ENCODE measurements at places on chromosomes 7 and 10. TPM values are rescaled to one million over a fixed set of nuclear protein-coding genes. Genes with fewer than 3 reads are reported as not detected.

Gene CPVL
- 2.8 TPM for total RNA-seq

Gene VSTM2A
- 0.14 TPM for total RNA-seq

Gene VAX1
- total RNA-seq: not detected

Gene KIAA1549
- total RNA-seq: 8.0 TPM

Gene OPN1SW
- total RNA-seq: not detected

Gene TMEM270
- total RNA-seq: not detected

Gene ASIC3
- total RNA-seq: 0.60 TPM

Gene EXOC4
- 53.7 TPM for total RNA-seq

Gene TFAM
- total RNA-seq: 8.7 TPM

Gene BRAF
- total RNA-seq: 16.9 TPM

GRCh38 chr10:98483658-98484057 is 36.9 kb upstream of the HPS1 start:
- no peaks in the 10 kb centered on the region for H3K4me1 ChIP-seq
- H3K4me3 ChIP-seq: no peak overlapping the region
- H3K36me3 ChIP-seq: no peaks in the 10 kb centered on the region
- no peak overlapping the region for H3K27ac ChIP-seq

GRCh38 chr10:98244586-98244985 is 23.4 kb downstream of the LOXL4 start:
- H3K4me3 ChIP-seq: no peak overlapping the region
- no peak overlapping the region for H3K27ac ChIP-seq
- H3K36me3 ChIP-seq: no peaks in the 10 kb centered on the region

DNA sequence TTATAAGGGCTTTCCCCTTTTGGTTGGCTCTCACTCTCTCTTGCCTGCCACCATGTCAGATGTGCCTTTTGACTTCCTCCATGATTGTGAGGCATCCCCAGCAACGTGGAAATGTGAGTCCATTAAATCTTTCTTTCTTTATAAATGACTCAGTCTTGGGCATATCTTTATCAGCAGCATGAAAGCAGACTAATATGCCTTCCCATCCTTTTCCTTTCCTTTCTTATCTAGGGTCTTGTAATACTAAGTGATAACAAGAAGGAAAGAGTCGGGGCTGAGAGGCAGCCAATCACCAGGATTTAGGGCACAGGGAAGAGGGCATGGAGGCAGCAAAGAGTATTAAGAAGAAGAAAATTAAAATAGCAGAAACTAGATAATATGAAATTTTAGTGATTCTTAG is 62.0 kb upstream of the JCAD start:
- H3K4me1 ChIP-seq: no peaks in the 10 kb centered on the region
- H3K27ac ChIP-seq: no peak overlapping the region
- H3K27me3 ChIP-seq: no peaks in the 10 kb centered on the region
- H3K4me3 ChIP-seq: no peak overlapping the region

DNA sequence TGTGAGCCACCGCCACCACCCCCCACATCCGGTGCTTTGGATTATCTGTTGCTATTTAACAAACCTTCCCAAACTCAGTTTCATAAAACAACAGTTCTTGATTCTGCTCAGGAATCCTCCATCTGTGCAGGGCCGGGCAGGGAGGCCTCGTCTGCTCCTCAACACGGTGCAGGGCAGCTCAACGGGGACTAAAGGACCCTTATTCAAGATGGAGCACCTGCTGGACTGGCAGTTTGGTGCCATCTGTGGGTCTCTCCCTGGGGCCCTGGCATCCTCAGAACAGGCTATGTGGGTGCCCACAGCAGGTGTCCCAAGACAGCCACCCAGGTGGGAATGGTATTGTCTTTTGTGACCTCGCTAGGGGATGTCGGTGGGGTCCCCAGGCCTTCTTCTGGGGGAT is 31.0 kb upstream of the ELFN1 start:
- H3K36me3 ChIP-seq: no peaks in the 10 kb centered on the region
- no peak overlapping the region for H3K27ac ChIP-seq
- no peak overlapping the region for H3K4me3 ChIP-seq

DNA sequence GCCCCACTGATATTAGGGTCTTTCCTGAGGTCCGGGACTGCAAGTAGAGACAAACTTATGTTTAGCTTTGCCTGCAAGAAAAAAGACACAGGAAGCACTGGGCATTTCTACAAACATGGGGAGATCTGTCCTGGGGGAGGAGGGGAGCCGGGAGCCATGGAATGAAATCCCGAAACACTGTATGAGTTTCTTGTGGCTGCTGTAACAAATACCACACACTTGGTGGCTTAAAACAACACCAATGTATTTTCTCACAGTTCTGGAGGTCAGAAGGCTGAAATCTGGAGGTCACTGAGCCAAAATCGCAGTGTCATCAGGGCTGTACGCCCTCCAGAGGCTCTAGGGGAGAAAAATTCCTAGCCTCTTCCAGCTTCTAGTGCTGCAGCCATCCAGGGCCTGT is 114.0 kb upstream of the CHST15 start:
- H3K36me3 ChIP-seq: no peaks in the 10 kb centered on the region
- H3K4me1 ChIP-seq: no peaks in the 10 kb centered on the region
- no peak overlapping the region for H3K27ac ChIP-seq
- H3K4me3 ChIP-seq: no peak overlapping the region

DNA sequence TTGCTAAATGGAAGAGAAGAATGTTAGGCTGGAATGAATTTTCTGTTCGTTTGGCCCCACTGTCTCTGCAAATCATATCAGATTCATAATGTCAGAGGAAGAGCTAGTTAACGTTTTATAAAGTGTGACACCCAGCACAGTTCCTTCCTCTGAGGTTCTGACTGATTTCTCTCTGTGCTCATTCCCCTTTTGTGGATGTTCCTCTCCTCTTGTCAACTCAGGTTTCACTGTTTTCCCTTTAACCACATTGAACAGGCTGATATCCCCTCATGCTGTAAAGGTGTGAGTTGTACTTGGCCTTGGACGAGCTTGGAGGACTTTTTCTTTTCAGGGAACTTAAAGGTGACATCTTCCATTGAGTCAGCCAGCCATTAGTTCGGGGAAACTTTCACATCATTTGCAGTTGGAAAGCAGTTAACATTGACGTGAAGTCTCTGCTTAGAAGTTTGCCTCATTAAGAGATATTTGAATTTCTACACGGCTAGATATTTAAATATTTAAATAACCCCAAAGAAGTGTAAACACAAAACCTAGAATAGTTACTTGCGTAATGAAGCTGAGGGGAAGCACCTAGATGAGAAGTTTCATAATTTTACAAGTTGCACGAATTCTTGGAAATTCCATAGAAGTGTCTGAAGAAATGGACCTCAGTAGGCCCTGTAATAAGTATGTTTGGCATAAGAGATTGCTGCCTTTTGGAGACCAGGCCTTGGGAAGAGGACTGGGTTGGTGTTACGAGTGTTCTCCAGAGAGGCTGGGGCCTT is 101.5 kb upstream of the EGR2 start:
- H3K27me3 ChIP-seq: no peaks in the 10 kb centered on the region
- H3K4me1 ChIP-seq: no peaks in the 10 kb centered on the region
- no peak for DNase-seq
- H3K36me3 ChIP-seq: no peaks in the 10 kb centered on the region

GRCh38 chr10:75430000-75430763 is 1.2 kb upstream of the LRMDA start:
- peak overlapping the region; percentile 45 for H3K27ac ChIP-seq
- no peak overlapping the region for H3K4me3 ChIP-seq
- H3K27me3 ChIP-seq: no peaks in the 10 kb centered on the region
- peaks cover 45% of the 10 kb centered on the region for H3K4me1 ChIP-seq
- peak; percentile 91 for DNase-seq

GRCh38 chr10:34584164-34584563 is 230.9 kb downstream of the PARD3 start:
- no peaks in the 10 kb centered on the region for H3K27me3 ChIP-seq
- no peak overlapping the region for H3K27ac ChIP-seq
- no peaks in the 10 kb centered on the region for H3K36me3 ChIP-seq
- peaks cover 21% of the 10 kb centered on the region for H3K4me1 ChIP-seq
- H3K4me3 ChIP-seq: no peak overlapping the region

DNA sequence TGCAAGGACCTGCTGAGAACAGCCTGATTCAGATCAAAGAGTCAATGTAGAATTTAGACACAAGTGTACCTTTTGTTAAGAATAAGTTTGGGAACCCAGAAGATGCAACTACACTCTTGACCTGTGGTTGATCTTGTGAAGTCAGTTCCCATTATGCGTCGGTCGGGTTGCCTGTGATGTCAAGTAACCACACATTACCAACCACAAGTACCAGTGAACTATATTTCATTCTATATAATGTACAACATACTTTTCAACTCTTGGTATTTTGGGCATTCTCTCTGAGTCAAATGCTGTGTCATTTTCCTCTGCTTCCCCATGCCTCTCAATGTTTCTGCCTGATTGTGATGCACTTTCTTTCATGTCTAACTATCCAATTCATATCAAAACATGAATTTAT is 426.2 kb downstream of the ETV1 start:
- no peaks in the 10 kb centered on the region for H3K27me3 ChIP-seq
- no peaks in the 10 kb centered on the region for H3K4me1 ChIP-seq
- no peak for DNase-seq
- no peaks in the 10 kb centered on the region for H3K36me3 ChIP-seq

DNA sequence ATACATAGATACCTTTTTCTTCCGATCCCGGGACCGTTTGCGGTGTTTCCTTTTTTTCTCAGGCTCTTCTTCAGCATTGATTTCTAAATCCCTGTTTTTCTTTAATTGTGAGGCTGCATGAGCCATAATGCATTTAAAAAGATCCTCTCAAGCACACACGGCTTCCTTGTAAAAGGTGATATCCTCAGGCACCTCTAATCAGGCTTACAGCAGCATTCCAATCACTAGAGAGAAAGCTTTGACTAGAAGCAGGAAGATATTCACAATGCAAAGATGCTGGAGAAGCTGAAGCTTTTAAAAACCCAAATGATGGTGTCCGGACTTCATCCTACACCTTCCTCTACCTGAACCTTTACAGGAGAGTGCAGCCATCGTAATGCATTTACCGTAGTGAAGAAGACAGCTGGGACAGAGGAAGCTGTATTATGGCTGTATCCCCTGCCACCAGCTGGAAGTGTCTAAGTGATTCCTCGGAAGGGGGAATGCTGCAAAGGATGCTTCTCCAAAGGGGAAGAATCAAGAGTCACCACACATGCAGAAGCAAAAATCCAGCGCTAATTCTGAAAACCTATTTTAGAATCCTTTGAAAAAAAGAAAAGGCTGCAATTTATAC is at the start of gene ANK3:
Gene ANK3, minus strand, starts transcription at position 463 of the 613 bp plus-strand sequence. Its CDS starts 337 bp downstream, at position 126.
- no peak within 1 kb of the TSS for H3K27ac ChIP-seq
- no peak for DNase-seq
- H3K36me3 ChIP-seq: no peaks in the 10 kb centered on the region
- H3K4me1 ChIP-seq: no peaks in the 10 kb centered on the region
- no peaks in the 10 kb centered on the region for H3K27me3 ChIP-seq
- no peak within 1 kb of the TSS for H3K4me3 ChIP-seq

- H3K36me3 ChIP-seq: no peaks in the 10 kb centered on the region
- DNase-seq: no peak
- H3K4me3 ChIP-seq: no peak overlapping the region
- no peaks in the 10 kb centered on the region for H3K4me1 ChIP-seq
Measured at GRCh38 chr7:23472556-23472955, 2.3 kb upstream of the IGF2BP3 start.

- no peaks in the 10 kb centered on the region for H3K36me3 ChIP-seq
- H3K4me3 ChIP-seq: no peak overlapping the region
- no peak overlapping the region for H3K27ac ChIP-seq
Measured at GRCh38 chr7:2864999-2865670, 21.0 kb upstream of the GNA12 start.

- no peaks in the 10 kb centered on the region for H3K36me3 ChIP-seq
- H3K27ac ChIP-seq: no peak overlapping the region
- H3K27me3 ChIP-seq: no peaks in the 10 kb centered on the region
- no peak overlapping the region for H3K4me3 ChIP-seq
Measured at GRCh38 chr7:7798510-7798909, 80.1 kb upstream of the RPA3 start.

GRCh38 chr10:110387983-110388686 is 83.4 kb upstream of the SMNDC1 start:
- H3K27ac ChIP-seq: no peak overlapping the region
- no peak for DNase-seq
- no peak overlapping the region for H3K4me3 ChIP-seq
- no peaks in the 10 kb centered on the region for H3K27me3 ChIP-seq
- H3K36me3 ChIP-seq: no peaks in the 10 kb centered on the region
- H3K4me1 ChIP-seq: no peaks in the 10 kb centered on the region

DNA sequence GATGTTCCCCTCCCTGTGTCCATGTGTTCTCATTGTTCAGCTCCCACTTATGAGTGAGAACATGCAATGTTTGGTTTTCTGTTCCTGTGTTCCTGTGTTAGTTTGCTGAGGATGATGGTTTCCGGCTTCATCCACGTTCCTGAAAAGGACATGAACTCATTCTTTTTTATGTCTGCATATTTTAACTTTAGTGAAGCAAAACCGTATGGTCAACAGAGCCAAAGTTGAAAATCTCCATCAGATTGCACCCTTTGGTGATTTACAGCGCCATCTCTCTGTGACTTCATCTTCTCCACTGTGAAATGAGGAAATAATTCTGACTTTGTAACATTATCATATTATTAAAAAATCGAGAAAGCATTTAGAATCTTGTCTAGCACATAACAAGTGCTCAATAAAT is 132.3 kb upstream of the PLXDC2 start:
- H3K27me3 ChIP-seq: no peaks in the 10 kb centered on the region
- DNase-seq: no peak
- no peak overlapping the region for H3K4me3 ChIP-seq
- no peaks in the 10 kb centered on the region for H3K36me3 ChIP-seq

GRCh38 chr7:142194201-142194600 is 63.7 kb downstream of the PRSS58 start:
- no peaks in the 10 kb centered on the region for H3K27me3 ChIP-seq
- H3K4me3 ChIP-seq: no peak overlapping the region
- peaks cover 4% of the 10 kb centered on the region for H3K36me3 ChIP-seq
- DNase-seq: no peak
- H3K4me1 ChIP-seq: no peaks in the 10 kb centered on the region

DNA sequence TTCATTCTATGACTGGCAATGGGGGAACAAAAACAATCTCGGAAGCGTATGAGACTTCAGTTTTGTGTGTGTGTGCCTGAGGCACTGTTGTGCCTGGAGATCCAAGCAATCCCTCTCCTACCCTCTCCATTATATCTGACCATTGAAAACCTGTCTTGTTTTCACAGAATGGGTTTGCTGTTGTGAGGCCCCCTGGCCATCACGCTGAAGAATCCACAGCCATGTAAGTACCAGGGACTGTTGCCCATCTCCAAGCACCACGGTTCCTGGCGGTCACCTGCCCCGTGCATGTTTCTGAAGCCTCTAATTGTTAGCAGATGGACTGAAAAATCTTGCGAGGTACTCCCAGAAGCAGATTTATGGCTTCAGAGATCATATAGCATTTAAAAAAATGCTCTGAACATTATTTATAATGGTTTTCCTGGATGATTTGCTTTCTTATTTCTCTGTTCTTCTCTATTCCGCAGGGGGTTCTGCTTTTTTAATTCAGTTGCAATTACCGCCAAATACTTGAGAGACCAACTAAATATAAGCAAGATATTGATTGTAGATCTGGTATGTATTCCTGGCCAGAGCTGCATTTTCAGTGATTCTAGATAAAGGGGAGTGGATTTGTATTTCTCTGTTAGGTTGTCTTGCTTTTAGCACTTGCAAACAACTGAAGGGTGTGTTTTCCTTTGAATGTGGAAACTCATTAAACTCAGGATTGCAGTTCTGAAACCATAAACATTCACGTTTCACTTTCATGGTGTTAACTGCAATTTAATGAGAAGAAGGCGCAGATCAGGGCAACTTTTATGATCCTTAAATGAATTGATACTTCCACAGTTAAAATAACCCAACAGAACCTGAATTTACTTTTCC is 288.2 kb downstream of the TWIST1 start:
- H3K27ac ChIP-seq: no peak overlapping the region
- no peak for DNase-seq
- no peaks in the 10 kb centered on the region for H3K4me1 ChIP-seq
- no peaks in the 10 kb centered on the region for H3K27me3 ChIP-seq

GRCh38 chr10:10367264-10367663 is 650.4 kb upstream of the CELF2 start:
- no peaks in the 10 kb centered on the region for H3K4me1 ChIP-seq
- no peaks in the 10 kb centered on the region for H3K36me3 ChIP-seq
- no peak overlapping the region for H3K27ac ChIP-seq
- H3K4me3 ChIP-seq: no peak overlapping the region
